Cerebellar nuclear complex (tissue), 1 donor: ENCODE measurements at places on chromosomes 3 and 15.

DNA sequence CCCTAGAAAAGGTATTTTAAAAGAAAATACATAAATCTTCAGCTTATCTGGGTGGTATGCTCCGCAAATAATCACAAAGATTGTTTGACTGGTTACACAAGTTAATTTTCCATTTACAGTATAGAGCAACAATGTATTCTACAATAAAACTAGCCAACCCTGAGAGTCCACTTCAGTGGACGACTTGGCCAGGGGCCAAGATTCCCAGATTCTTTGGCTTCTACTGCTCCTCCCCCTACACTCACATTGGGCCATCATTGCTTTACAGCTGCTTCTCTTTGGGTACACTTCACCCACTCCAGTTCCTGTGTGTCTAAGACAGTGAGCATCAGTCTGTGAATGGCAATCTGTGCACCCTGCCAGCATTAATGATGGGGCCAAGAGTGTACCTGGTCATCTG is 17.2 kb upstream of the PRICKLE2 start:
- no peak for DNase-seq

DNA sequence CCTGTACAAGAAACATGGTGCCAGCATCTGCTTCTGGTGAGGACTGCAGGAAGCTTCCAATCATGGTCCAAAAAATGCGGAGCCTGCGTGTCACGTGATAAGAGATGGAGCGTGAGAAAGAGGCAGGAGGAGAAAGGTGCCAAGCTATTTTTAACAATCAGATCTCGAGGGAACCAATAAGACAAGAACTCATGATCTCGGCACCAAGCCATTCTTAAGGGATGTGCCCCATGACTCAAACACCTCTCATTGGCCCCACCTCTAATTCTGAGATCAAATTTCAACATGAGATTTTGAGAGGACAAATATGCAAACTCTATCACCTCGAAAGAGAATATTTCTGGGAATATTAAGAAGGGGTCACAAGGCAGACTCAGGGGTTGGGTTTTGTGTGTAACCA is 107.2 kb downstream of the PYDC2 start:
- no peak for DNase-seq

DNA sequence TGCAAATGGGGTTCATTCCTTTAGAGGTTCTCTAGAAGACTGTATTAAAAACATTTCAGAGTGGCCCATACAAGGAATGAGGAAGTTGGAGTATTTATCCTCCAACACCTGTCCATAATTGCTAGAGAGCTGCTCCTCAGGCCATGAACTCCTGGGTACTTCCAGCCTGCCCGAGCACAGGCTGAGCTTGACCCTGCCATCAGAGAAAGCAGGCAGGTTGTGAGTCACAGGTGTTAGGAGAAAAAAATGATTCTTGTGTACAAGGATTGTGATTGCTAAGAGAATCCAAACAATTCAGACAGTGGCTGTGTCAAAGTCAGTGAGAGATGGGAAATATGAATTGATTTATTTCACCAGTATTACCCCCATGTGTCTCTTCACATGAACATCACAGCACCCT is 156.8 kb upstream of the GADL1 start:
- DNase-seq, result no peak

- no peak for DNase-seq
These were observed 175.3 kb upstream of the MITF start for GRCh38 chr3:69563981-69564380.

- no peak for DNase-seq
These were observed 5.9 kb downstream of the FETUB start for GRCh38 chr3:186646106-186646505.

- DNase-seq, result no peak
These were observed 10.7 kb downstream of the AGTR1 start for GRCh38 chr3:148708409-148708808.

GRCh38 chr15:83436513-83437158 is 10.5 kb upstream of the SH3GL3 start:
- no peak for DNase-seq

GRCh38 chr3:126723801-126724200 is 19.8 kb downstream of the CHCHD6 start:
- no peak for DNase-seq

DNA sequence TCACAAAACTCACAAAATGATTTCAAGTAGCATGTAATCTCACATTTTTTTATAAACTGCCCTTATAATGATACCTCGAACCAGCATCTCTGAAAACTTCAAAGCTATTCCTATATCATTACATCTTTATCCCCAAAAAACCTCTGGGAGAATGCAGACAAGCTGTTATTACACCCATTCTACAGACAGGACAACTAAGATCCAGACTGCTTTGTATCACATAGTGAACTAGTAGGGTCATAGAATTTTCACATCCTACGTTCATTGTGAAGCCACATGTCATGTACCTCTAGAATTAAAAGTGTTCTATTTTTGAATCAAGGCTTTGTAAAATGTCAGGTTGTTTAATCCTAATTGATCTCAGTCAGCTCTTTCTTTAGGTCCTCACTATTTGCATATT is 98.7 kb upstream of the RAP2B start:
- DNase-seq, result no peak

DNA sequence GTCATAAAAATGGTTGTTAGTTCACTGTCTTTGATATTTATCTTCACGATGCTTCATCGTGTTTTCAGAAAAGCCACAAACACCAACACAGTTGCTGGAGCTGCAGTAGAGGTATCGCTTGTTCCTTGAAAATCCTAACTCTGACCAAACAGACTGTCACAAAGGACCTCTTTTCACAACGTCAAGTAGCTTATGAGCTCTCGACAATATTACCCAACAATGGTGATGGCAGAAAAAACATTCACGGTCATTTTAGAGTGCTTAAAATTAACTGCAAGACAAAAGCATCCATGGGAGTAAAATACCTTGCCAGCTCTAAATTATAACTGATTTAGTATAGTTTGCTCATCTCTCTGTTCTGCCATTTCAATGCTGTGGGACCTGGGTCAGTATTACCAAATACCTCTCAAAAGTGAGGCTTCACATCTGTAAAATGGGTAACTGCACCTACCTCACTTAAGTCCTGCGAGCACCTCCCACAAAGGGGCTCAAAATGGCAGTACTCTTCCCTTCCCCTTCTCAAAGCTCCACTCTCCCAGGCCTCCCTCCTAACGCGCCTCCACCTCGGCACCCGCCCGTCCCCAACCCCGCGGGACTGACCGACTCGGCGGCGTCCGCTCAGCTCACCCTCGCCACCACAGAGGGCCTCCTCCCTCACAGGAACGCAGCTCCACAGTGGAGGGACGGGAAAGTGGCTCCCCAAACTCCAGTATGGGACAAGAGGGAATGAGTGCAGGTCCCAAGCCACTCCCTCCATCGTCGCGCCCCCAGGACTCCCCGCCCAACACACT is 546 bp downstream of the TRIM59 start:
- DNase-seq, result no peak

- no peak for DNase-seq
These were observed 12.0 kb downstream of the CD86 start for GRCh38 chr3:122067214-122067550.

DNA sequence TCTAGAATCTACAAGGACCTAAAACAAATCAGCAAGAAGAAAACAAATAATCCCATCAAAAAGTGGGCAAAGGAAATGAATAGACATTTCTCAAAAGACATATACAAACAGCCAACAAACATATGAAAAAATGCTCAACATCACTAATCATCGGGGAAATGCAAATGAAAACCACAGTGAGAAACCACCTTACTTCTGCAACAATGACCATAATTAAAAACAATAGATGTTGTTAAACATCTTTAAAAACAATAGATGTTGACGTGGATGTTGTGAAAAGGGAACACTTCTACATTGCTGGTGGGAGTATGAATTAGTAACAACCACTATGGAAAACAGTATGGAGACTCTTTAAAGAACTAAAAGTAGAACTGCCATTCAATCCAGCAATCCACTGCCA is 96.2 kb downstream of the CBLB start:
- DNase-seq, result no peak

DNA sequence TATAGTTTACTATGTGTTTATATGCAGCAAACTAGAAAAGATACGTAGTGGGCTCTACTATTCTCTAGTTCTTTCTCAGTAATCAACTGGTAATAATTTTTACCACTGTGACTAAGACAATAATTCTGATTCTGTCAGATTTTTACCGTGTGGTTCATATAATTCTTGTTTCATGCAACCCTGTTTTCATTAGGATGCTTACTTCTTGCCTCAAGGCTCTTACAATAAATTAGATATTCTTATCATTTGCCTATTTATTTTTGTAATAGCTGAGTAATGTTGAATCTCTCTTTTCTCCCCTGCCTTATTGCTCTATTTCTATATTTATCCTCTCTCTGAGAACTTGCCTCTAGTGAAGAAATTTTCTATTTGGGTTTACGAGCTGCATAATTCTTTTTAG is 524.7 kb downstream of the NAALADL2 start:
- DNase-seq, result no peak

DNA sequence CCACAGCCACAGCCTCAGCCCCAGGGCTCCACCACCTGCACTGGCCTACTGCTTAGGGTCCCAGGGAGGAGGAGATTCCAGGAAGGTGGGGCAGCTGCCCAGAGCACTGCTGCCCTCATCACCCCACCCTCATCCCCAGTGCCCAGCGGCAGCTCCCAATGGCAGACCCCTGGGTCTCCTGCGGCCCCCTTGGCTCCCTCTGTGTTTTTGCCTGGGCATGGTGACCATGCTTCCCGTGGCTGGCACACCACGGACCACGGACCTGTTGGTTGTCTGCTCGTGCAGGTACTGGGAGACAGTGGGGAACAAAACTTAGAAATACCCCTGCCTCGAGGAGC is 2.7 kb downstream of the CHST13 start:
- DNase-seq, result no peak

- no peak for DNase-seq
These were observed 462.9 kb upstream of the PROK2 start for GRCh38 chr3:72247645-72248388.

GRCh38 chr3:57730682-57731081 is 25.4 kb upstream of the SLMAP start:
- DNase-seq, result no peak

- no peak for DNase-seq
These were observed 155.5 kb upstream of the SETMAR start for GRCh38 chr3:4147556-4148118.

DNA sequence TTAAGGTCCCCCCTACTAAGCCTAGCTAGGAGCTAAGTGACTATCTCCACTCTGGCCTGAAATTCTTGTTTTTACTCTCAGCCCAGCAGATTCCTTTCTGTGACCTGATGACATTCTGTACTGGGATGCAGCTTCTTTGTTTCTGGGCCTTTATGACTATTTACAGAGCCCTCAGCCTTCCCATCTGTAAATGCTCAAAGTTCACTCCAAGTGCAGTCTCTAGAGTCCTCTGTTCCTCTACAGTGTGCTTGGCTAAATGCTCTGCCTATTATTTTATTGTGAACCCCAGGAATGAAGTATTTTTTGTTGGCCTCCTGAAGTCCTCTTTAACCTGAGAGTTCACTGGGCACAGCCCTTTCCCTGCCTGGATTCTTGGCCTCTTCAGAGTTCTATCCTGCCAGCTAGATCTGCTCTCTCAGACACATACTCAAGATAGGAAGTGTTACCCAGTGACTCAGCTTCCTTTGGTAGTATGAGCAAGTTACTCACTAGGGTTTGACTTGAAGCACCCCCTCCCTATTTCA is 278.1 kb upstream of the P2RY1 start:
- no peak for DNase-seq

GRCh38 chr3:23402728-23403492 is 199.8 kb downstream of the UBE2E2 start:
- DNase-seq, result no peak

GRCh38 chr3:125119752-125120378 is 64.1 kb upstream of the HEG1 start:
- DNase-seq, result no peak

DNA sequence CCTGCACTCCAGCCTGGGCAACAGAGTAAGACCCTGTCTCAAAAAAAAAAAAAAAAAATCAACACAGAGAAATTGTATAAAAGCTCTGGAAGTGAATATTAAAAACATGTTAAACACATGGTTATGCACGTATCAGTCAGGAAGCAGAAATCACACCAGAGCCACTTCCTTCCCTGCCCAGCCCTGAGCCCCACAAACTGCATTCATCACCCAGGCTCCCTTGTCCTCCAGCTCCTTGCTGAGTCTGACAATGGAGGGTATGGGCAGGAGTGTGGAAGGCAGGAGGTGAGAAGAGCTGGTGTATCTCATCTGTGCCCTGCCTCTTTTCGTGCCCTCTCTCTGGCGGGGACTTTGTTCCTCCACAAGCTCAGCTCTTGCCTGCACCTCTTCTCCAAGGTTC is 12.1 kb upstream of the LOXL1 start:
- no peak for DNase-seq

DNA sequence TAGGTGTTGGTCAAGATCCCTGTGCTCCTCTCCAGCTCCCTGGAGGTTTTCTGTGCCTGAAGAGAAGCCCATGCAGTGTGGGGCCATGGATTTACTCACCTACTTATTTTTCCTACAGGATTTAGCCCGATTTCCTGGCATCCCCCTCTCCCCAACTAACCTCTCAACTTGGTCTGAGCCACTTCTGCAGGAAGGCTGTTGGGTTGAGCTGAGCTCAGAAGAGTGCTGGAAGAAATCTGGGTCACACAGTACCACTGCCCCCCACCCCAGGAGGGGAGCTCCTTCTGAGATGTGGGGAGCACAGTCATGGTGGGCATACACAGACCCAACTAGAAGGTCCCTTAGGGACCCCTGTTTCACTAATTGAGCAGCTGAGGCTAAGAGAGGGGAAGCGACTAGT is 34.4 kb upstream of the SLCO2A1 start:
- no peak for DNase-seq

GRCh38 chr15:34025252-34025651 is 13.8 kb downstream of the AVEN start:
- DNase-seq, result no peak

DNA sequence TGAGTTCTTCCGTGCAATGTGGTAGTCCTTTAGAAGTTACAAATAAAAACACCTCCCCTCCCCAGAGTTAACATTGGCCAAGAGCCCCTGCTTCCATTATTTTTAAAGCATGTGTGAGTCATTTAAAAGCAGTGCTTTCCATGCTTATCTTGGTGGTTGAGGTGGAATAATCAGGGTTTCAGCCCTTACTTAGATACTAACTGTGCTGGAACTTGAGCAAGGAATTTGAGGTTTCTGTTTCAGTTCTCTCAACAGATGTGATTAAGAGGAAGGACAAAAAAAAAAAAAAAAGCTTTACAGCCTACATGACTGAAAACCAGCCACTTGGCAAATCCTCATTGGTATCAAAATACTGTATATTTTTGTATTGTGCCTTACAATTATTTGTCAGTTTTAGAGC is 64.5 kb downstream of the CGNL1 start:
- no peak for DNase-seq

- DNase-seq, result no peak
These were observed 3.4 kb downstream of the TMEM212 start for GRCh38 chr3:171846597-171846996.

DNA sequence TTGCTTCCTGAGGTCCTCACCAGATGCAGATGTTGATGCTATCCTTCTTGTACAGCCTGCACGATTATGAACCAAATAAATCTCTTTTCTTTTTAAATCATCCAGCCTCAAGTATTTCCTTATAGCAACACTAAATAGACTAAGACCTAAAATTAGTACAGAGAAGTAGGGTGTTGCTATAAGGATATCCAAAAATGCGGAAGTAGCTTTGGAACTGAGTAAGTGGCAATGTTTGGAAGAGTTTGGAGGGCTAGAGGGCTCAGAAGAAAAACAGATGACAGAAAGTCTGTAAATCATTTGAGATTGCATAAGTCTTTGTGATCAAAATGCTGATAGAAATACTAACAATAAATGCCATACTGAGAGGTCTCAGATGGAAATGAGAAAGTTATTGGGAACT is 894.9 kb downstream of the DIPK2A start:
- DNase-seq, result no peak

GRCh38 chr3:188834349-188834748 is 337.4 kb upstream of the TPRG1 start:
- no peak for DNase-seq

- DNase-seq, result no peak
These were observed 27.1 kb downstream of the CGGBP1 start for GRCh38 chr3:88031642-88032077.
